Activated CD8-positive, alpha-beta memory T cell treated with anti-CD3 and anti-CD28 coated beads for 24 hours (primary cell): ENCODE measurements at places on chromosomes 1 and 21.

- DNase-seq = no peak
Measured at GRCh38 chr1:196970182-196970581, 7.2 kb upstream of the CFHR5 start.

DNA sequence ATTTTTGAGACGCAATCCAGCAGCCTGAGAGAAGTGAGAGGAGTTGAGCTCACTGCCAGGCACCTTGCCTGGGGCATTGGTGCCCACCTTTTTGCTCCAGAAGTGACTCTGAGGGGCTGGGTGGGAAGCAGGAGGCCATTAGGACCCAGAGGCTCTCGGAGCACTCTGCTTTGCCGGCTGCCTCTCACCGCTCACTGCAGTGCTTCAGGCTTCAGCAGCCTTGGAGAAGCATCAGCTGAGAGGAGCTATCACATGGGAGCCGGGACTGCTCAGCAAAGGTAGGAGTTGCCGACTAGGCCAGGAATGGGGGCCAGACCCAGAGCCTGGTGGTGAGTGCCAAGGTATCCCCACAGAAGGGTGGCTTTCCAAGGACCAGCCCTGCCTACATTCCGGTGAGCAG, at the start of gene GPR61:
TSS of gene GPR61 (plus strand) at position 197 of the 400 bp plus-strand sequence. CDS start 3,151 bp downstream, outside the sequence.
- DNase-seq = no peak

DNA sequence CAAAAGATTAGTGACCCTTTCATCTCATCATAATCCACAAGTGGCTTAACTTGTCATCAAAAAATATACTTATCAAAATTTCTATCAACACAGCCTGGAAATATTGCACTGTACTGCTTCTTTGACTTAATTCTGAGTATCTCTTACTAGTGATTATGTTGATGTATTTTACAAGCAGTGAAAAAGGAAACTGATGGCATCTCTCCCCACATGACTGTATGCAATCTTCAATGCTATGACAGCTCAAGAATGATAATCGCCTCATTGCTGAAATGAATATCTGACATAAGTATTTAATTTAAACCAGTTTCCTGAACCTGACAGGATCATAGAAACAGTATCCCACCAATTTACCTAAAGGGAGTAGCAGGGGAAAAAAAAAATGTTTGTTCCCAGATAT, 79.5 kb downstream of the DPYD start:
- no peak for DNase-seq

GRCh38 chr1:231814521-231814920, 187.9 kb downstream of the DISC1 start:
- DNase-seq = no peak

- no peak for DNase-seq
Measured at GRCh38 chr21:26587736-26588201, 14.7 kb upstream of the CYYR1 start.

- DNase-seq = peak; percentile 63
Measured at GRCh38 chr1:37476087-37476452, 1.7 kb downstream of the ZC3H12A start.

GRCh38 chr1:43439781-43440180, 13.9 kb downstream of the HYI start:
- no peak for DNase-seq

DNA sequence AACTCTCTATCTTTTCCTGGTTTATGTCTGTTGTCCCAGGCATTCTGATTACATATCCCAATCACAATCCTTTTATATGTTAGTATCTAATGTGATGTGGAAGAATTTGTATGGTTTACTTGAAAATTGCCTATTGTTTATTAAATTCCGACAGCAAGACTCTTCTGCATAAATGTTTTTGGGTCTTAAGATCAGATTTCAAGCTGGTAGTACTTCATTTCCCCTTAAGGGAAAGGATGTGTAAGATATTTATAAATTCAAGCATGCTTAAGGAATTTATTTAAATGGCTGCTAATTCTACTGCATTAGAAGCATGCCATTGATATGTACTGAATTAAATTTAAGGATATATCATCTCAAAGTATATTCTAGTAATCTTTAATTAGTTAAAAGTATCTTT, 20.4 kb upstream of the GPR88 start:
- DNase-seq = no peak

DNA sequence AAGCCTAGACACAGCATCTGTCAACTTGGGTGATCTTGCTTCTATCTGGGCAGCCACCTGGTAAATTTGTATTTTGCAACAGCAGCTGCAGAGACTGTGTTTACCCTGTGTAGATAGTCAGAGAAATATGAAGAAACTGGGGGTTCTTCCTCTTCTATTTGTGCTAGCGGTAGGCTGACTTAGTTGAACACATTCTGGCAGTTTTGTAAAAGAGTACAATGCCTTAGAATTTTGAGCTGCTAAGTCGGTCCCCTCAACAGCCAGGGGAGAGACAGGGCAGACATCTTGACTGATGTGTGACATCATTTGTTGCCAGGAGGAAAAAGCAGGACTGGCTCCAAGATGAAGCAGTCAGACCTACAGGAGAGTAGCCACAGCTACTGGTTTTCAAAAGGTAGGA, 53.7 kb downstream of the KCNJ6 start:
- no peak for DNase-seq

DNA sequence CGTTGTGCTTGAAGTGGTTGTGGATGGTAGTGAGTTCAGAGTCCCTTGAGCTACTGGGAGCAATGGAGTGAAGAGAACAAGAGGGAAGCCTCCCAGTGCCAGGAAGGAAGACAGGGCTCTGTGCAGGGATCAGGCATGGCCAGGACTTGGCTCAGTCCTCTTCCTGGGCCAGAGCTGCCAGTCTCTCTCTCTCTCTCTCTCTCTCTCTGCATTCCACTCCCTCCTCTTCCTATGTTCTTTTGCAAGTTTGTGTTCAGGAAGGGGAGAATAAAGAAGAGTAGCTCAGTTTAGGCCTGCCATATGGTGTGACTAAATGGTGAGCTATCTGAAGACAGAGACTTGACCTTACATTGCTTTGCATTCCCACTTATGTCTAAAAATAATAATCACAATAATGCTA, 20.5 kb upstream of the RPTN start:
- DNase-seq = no peak

GRCh38 chr1:204584699-204585372, 68.6 kb downstream of the MDM4 start:
- DNase-seq = no peak

DNA sequence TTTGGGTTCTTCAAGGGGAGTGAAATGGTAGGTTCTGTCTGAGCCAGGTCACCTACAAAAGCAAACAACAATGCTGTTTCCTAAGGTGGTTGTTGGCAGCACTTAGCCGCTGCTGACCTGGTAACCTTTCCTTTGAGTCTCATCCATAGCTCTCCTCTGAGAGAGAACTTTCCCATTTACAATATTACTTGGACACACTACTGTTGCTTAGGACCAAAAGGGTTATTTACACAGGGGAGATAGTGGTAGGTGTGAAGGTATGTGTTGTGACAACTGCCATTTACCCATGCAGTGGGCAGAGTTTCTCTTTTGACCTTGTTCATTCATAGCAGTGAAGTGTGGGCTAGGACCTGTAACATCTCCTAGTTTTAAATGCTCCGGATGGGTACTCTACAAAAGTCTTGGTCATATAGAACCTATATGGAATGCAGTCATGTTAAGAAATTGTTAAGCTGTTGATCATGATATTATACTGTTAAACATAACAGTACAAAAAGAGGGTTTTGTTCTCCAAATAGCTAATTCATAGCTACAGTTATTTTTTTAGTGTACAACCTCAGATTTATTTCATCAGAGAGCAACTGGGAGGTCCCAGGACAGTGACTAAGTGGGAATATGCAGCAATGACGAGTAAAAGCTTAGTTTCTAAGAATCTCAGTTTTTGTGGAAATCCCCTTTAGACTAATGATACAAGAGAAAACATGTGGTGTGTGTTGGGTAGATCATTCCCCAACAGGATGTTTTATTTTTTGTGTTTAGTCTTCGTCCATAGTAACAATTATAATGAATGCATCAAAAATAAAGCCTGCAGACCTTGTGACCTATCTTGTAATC, 219.7 kb downstream of the NFIA start:
- DNase-seq = no peak

DNA sequence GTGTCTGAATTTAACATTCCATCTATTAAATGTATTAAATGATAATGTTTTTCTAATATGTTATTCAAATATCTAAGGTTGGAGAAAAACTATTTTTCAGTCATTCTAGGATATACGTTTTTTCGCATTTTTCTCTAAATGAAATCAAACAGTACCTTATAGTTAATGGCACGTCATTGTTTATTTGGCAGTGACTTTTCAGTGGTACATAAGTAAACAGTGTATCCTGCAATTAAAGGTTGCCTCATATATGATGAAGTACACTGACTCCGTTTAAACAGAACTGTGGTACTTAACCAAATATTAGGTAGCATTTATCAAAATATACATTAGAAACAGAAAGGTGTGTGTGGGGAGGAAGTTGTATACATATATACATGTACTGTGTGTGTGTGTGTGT, 79.2 kb downstream of the EPS15 start:
- DNase-seq = no peak

GRCh38 chr1:63713627-63714481, 60.0 kb upstream of the ROR1 start:
- no peak for DNase-seq

- DNase-seq = no peak
Measured at GRCh38 chr1:248670003-248670402, 14.7 kb upstream of the OR2T27 start.

DNA sequence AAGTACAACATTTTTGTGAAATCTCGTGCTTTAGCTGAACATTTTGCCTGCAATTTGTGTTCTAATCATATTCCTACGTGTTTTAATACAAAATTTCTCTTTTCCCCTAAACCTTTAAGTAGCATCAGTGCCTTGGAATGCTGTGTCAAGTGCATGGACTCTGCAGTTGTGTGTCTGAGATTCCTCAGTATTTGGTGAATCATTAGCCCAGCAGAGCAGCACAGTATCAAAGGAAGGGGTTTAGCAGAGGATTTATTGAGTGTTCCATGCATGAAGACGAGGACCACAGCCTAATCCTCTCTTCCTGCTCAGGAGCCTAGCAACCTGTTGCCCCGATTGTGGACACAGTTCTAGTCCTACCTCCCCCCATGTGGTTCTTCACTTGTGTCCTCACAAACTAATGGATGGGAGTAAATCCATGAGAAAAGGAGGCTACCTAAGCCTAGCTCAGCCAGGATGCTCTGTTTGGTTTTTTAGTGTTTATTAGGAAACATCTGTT, 29.3 kb upstream of the PCP4 start:
- no peak for DNase-seq

GRCh38 chr1:98763488-98764150, 102.1 kb downstream of the SNX7 start:
- no peak for DNase-seq

- no peak for DNase-seq
Measured at GRCh38 chr1:54272772-54273091, 72.8 kb downstream of the MRPL37 start.

GRCh38 chr1:150777544-150777943, 12.0 kb upstream of the CTSS start:
- no peak for DNase-seq

DNA sequence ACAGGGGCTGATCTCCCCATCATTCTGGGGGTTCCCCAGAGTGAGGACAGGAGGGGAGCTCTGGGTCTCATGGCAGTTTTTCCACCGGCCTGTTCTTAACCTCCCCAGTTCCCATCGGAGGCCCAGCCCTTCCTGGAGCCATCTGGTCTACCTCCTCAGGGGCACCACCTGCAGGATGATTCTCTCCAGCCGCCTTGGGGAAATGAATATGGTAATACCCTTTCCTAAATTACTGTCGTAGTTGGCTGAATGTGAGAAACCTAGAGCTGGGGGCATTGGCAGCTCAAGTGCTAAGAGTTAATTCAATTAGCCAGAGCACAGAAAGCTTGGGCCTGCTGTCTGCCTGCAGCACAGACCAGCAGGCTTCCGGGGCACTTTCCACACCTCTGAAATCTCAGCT, 64.9 kb downstream of the TAS1R2 start:
- no peak for DNase-seq

DNA sequence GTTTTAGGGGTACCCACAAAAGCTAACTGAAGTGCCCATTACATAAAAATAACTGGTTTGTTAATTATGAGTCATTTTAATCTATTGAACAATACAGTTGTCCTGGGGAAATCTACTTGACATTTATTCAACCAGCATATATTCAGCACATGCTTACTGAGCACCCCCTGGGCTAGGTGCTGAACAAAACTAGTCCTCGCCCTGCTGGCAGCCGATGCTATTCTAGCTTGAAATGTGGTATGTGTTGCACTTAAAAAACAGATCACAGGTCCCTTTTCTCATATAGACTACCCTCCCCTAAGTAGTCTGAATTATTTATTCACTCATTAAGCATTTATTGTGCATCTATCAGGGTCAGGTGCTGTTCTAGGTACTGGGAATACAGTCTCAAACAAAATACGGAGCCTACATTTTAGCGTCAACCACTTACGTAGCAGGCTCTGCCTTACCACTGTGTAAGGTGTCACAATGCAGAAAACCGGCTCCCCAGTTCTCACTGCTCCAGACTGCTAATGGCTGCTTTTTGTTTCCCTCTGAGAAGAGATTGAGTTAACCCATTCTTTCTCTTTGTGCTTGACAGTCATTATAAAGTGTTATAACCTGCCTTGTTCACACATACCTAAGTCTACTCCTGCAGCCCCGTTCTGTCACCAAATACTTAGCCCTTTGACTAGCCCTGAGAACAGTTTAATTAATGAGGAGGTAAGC, 57.1 kb downstream of the ADCY10 start:
- no peak for DNase-seq

- DNase-seq = no peak
Measured at GRCh38 chr1:162710345-162710744, 78.1 kb downstream of the DDR2 start.

GRCh38 chr21:29218749-29219148, 80.0 kb upstream of the BACH1 start:
- no peak for DNase-seq

DNA sequence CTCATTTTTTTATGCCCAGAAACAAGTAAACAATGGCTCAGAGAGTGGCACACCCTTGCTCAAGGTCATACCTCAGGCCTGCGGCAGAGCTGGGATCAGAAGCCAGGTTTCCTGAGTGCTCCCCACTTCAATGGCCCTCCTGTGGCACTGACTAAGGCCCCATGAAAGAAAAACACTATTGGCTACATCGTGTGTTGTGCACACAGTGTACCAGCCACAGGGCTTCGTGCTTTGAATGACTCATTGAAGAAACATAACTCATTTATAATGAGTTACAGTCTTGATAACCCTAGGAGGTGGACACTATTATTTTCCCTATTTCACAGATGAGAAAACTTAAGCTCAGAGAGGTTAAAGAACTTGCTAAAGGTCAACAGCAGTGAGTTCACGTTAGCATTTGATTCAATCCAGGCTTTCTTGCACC, 91.2 kb downstream of the TRABD2B start:
- DNase-seq = no peak

DNA sequence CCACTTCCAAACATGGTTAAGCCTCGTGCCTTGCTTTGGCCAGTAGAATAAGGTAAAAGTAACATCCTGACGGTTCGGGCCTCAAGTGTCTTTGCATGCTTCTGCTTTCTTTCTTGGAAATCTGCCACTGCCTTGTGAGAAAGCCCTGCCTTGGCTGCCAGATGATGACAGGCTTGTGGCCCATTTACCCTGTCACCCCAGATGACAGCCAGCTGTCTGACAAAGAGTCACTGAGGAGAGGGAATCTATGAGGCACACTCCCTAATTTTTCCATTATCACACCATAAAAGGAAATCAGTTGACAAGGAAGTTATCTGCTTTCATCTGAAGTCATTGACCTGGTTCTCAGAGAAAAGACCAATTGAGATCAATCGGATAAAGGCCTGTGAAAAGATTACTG, 199.8 kb downstream of the USH2A start:
- no peak for DNase-seq

GRCh38 chr1:198001776-198002408, 84.7 kb downstream of the LHX9 start:
- no peak for DNase-seq

GRCh38 chr1:16067127-16067768, 6.2 kb downstream of the FAM131C start:
- DNase-seq = no peak
